Suppressor macrophage (primary cell): ENCODE measurements at places on chromosomes 1 and 21.

DNA sequence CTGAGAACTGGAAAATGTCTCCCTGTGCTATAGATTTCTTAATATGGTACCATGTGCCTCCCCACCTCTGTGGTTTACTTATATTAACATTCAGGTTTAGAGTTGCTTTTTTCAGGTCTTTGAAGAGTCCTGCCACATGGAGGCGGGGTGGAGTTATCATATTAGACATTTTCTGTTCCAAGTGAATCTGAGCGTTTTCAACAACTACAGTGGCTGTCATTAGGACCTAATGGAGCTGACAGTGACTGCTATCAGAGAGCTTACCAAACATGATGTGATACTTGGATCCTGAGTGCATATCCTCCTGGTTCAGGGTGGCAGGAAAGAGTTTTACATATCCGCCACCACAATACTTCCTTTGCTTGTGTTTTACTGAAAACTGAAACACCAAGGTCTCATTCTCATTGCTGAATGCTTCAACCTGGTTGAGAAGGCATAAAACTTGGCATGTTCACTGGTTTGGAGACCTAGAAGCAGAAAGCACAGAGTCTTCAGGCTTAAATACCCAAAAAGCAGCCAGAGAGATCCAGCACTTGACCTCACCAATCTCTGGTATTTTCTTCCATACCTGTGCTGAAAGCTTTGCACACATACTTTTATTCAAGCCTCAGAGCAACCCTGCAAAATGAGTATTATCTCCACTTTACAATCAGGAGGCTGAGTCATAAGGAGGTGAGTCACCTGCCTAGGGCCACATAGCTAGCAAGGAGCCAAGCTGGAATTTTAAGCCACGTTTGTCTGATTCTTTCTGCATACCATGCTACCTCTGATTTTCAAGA is 47.4 kb upstream of the OSBPL9 start:
- peak; percentile 66 for DNase-seq

DNA sequence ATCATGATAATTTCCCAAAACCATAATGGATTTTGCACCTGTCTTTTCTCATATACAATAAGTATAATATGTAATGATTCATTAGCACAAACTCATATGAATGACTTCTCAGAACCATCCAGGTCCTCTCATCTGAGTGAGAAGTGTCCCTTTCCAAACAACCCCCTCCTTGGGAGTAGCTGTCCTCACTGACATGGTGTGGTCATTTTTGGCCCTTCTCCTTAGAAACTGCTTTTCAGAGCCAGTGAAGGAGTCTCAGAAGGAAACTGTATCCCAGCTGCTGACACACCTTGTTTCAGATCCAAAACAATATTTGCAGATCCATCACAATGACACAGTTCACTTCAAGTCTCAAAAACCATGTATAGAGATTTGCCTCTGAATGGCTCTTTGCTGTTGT is 95.5 kb downstream of the MIS18A start:
- no peak for DNase-seq

DNA sequence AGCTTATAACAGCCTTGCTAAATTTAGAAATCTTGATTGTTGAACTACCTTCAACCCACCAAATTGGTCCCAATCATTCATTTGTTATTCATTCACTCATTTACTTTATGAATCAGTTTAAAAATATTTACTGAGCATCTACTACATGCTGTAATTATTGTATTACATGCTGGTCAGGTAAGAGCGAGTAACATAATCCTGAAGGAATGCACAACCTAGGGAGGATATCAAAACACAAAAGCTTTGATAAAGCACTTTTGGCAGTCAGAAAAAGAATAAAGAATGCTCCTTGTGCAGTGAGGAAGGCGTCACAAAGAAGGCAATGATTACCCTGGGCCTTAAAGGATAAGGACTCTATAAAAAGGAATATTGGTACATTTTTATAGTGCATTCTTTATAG is 518.9 kb upstream of the NR5A2 start:
- no peak for DNase-seq

- no peak for DNase-seq
Observed at GRCh38 chr1:70674941-70675685, 264.0 kb downstream of the CTH start.

DNA sequence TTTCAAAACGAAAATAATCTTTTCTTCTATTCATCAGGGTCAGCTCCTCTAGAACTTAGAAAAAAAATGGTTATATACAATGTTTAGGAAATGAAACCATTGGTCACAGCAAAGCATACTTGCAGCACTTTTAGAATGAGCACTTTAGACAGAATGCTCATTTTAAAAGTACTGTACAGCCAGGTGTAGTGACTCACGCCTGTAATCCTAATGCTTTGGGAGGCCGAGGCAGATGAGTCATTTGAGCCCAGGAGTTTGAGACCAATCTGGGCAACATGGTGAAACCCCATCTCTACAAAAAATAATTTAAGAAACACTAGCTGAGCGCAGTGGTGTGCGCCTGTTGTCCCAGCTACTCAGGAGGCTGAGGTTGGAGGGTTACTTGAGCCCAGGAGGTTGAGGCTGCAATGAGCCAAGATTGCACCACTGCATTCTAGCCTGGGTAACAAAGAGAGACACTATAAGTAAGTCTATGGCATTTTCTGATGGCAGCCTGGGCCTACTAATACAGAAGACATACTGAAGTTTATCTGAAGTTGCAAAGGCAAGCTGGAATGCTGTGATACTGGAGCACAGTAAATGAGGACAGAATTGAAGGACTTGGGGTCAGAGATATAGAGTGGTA is 48.9 kb upstream of the ZNF326 start:
- DNase-seq = no peak

DNA sequence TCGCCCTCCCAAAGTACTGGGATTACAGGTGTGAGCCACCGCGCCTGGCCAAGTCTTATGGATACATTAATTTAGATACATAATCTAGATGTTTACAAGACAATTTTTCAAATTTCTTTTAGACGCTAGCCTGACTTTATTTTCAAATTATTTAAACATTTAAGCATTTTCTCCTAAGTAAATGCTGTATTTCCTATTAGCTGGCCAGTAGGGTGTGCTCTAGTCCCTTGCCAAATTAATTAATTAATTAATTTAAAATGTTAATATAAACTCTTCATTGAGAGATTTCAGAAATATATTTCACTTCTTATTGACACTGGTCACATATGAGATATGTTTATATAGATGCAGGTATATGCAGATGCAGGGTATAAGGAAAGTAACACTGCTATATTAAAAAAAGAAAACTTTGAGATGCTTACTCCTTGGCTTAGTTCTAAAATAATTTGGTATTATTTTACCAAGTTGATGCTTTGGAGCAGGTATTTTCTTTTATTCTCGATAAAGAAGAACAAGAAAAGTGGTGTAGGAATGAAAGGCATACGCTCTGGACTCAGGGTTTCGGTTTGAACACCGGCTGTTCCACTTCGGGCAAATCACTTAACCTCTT is 5.2 kb upstream of the ERRFI1 start:
- peak; percentile 69 for DNase-seq
